ENCODE measurements at places on chromosomes 3 and 15. TPM values are rescaled to one million over a fixed set of nuclear protein-coding genes. Genes with fewer than 3 reads are reported as not detected.

The FBN1 gene
- 2.7 TPM for total RNA-seq

The CA12 gene
- total RNA-seq = 0.28 TPM

The FMN1 gene
- total RNA-seq = 1.2 TPM

The CCDC54 gene
- not detected for total RNA-seq

The ECT2 gene
- 1.6 TPM for total RNA-seq

The FBXL22 gene
- total RNA-seq = 0.53 TPM

The SPINK8 gene
- not detected for total RNA-seq

The DUOXA2 gene
- not detected for total RNA-seq

The GYG1 gene
- 6.6 TPM for total RNA-seq

DNA sequence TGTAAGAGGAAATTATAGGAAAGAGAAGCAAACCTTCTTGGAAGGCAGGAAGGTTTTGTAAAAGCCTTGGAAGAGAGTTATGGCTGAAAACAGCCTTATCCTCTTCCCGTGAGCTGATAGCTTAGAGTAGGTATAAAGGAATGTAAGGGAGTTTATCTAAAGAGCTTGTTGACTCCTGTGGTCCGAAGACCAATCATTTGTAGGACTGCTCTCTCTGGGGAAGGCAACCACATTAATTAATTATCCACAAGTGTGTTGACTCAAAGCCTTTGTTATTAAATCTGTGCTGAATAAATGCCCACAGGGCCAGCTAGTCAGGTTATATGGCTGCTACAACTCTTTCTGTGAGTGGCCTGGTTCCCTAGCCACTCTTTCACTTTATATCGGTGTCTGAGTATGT is 452.1 kb upstream of the RASGRP1 start:
- no peak for DNase-seq

DNA sequence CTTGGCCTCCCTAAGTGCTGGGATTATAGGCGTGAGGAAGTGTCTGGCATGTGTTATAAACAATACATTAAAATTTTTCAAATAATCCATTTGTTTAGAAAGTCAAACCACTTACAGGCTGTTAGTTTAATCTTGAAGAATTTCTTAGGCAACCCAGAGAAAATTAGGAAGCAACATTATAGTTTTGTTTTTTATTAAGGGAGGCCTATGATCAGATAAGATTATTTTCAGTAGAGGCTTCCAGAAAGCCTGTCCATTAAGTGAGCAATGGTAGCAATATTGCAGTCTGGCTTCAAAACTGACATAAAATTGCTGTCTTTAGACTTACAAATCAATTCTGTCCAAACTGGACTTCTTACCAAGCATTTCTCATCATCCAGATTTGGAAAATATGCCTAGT is 49.6 kb downstream of the CD47 start:
- no peak for DNase-seq

DNA sequence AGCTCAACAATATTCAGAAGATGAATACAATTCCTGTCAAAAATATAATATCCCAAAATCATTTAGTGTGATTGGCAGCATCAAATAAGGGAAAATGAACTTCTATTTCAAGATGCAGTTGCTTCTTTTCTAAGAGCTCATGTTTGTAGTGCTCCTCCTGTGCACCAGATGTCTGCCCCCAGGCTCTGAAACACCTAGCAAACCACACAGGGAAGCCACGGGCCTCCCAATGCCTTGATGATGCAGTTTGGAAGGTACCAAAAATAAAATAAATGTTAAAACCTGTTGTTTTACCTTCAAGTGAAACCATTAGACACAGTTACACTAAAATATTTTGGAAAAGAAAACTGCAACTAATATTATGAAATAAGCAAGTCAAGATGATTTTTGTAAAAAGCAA is 22.2 kb downstream of the CFAP20DC start:
- DNase-seq = no peak

- DNase-seq = no peak
Measured at GRCh38 chr15:98677345-98678059, 29.2 kb downstream of the IGF1R start.

GRCh38 chr3:177499779-177500423 is 302.6 kb upstream of the TBL1XR1 start:
- DNase-seq = peak; percentile 63

GRCh38 chr3:134311693-134312071 is 61.0 kb upstream of the RYK start:
- DNase-seq = no peak

GRCh38 chr3:161272524-161272923 is 51.4 kb downstream of the NMD3 start:
- no peak for DNase-seq

- DNase-seq = peak; percentile 46
Measured at GRCh38 chr3:184129012-184129411, 6.1 kb upstream of the EIF2B5 start.

GRCh38 chr3:15572138-15572537 is 29.2 kb downstream of the HACL1 start:
- no peak for DNase-seq

- DNase-seq = no peak
Measured at GRCh38 chr3:12516873-12517272, 28.4 kb downstream of the MKRN2OS start.

- DNase-seq = peak; percentile 71
Measured at GRCh38 chr3:194072097-194072428, 63.9 kb upstream of the HES1 start.

- DNase-seq = no peak
Measured at GRCh38 chr15:38685686-38686339, 121.2 kb upstream of the RASGRP1 start.

- DNase-seq = no peak
Measured at GRCh38 chr3:69411346-69411745, 25.5 kb upstream of the FRMD4B start.

DNA sequence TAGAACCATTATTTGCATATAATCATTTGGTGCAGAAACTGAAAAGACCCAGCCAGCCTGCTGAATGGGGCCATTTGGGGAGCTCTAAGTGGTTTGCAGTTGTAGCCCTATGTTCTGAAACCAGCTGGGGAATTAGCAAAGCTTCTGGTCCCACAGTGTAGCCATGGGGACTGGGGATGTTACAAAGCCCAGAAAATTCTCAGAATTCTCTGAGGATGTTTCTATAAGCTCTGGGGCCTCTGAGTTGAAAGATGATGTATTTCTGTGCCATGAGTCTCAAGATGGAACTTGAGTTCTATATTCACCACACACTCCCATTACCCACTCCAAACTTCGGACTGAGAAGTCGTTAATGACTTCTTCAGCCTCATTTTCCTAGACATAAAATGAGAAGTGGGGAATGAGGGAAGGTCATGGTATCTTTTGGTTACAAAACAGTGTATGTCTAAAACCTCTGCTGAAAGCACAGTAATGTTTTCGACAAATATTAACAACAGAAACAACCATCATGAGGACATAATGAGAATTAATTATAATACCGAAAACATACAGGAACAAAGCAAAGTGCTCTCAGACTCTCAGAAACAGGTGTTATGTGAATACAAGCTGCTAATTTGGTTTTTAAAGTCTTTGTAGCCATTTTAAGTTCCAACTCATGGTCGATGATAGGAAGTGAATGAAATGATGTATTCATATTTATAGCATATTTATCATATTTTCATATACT is 89.4 kb downstream of the RFTN1 start:
- DNase-seq = no peak

GRCh38 chr15:50107591-50108408 is 11.2 kb downstream of the ATP8B4 start:
- no peak for DNase-seq

DNA sequence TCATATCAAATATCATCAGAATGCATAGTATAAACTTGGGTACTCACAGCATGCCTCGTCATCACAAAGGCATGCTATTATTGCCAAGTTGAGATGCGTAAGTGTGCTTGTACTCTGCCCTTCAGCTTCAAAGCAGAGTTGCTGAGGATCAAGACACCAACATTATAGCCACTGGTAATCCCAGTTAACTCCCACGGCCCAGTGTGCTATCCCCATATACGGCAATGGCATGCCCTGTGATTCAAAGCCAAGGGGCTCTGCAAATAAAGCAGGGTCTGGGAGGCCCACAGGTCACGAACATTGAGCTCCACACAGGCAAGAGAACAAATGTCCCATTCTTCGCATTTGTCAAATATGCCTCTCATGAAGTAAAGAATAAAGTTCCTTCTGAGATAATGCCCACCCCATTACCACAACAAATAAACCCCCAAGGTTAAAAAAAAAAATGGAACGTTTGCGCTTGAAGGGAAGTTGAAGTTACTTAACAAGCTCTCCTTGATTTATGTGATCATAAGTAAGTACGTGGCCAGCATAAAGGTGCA is 298.1 kb upstream of the NECTIN3 start:
- no peak for DNase-seq

GRCh38 chr3:33287672-33288282 is 10.5 kb downstream of the FBXL2 start:
- no peak for DNase-seq

DNA sequence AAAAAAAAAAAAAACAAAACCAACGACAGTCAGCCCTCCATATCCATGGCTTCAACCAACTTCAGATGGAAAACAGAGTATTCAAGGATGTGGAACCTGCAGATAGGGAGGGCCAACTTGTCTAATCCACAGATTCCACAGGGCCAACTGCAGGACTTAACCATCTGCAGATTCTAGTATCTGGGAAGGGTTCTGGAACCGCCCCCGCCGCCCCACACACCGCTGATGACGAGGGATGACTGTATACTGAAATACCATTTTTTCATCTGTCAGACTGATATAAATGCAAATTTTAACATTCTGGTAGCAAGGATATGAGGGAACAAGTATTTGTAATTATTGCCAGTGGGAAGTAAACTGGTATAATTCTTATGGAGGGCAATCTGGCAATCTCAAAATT is 29.5 kb downstream of the ADPGK start:
- no peak for DNase-seq

GRCh38 chr3:52784931-52785590 is 7.7 kb downstream of the ITIH1 start:
- no peak for DNase-seq

GRCh38 chr15:75104804-75105557 is 81.6 kb downstream of the PPCDC start:
- peak; percentile 48 for DNase-seq

GRCh38 chr3:197175503-197175902 is 122.9 kb downstream of the DLG1 start:
- DNase-seq = no peak

DNA sequence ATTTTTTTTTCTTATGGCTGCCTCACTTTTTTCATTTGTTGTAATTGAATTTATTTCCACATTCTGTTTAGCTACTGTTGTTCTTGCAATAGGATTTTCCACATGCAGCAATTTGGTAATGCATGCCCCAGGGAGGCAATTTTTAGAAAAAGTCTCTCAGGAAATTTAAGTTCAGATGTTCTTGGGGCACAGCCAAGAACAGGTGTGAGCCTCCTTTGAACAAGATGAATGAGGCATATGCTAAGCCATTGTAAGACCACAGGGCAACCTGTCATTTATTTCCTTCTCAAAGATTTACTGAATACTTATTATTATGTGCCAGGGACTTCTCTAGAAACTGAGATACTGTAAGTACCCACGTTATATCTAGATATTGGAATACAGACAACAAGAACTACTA is 549.5 kb downstream of the DIPK2A start:
- DNase-seq = no peak

DNA sequence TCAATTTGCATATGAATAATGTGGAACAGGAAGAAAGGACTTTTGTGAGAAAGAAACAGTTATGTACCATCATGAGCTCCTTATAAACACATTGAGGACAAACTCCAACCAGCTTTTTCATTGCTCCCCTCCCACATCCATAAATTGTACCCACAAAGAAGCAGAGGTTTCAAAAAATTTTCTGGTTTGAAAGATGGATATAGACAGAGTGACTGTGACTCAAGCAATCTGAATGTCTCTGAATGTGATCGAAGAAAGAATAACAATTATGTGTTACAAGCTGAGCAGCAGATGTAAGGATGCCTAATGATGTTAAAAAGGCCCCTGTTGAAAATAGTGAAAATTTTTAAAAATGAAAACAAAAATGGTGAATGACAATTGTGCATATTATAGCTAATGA is 127.4 kb downstream of the TFG start:
- no peak for DNase-seq

GRCh38 chr3:26591926-26592325 is 30.6 kb upstream of the LRRC3B start:
- no peak for DNase-seq

DNA sequence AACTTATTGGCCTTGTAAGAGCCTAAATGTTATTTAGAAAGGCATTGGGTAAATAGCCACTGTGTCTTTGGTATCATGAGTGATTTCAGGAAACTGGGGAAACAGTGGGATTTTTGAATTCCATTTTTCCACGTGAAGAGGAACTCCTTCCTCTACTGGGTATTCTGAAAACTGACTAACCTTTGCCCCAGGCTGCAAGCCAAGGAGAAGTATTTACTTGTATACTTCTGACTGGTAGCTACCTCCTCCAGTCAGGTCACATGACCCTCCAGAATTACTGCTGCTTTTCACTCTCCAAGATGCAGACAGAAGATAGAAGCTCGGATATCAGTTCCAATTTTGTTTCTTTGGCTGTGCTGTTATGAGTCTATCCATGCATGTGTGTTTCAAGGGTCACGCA is 50.9 kb upstream of the MAP3K13 start:
- DNase-seq = no peak

DNA sequence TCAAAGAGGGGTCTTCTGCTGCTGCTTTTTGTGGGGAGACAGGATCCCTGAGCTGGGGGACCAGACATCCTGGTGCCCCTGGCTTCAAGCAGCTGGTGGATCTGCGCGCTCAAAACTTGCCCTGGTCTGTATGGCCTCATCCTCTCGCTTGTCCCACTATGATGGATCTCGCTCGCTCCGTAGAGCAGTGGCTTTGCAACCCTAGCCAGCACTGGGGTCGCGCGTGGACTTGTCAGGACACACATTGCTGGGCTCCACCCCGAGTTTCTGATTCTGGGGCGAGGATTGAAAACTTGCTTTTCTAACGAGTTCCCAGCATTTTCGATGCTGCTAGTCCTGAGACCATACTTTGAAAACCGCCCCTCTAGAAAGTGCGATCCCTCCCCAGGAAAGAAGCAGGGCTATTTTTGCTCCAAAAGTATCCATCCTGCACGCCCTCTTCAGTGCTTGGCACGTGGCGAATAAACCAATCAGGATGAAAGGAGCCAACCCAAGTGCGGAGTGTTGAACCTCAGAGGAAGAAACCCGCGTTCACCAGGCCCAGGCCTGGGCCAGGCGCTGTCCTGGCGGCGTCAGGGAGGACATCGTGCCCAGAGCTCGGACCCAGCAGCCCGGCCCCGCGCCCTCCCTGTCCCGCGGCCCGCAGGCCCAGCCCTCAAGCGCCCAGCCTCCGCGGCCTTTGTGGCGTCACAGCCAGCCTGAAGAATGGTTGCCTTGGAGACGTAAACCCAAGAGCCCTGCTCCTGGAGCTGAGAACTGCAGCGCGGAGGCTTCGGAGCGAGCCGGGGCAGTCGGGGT is at the start of gene CFAP100:
TSS of gene CFAP100 (plus strand) at position 731 of the 798 bp plus-strand sequence. CDS start 1,092 bp downstream, outside the sequence.
- no peak for DNase-seq
